ENCODE measurements at places on chromosomes 2 and 18. TPM values are rescaled to one million over a fixed set of nuclear protein-coding genes. Genes with fewer than 3 reads are reported as not detected.

Gene MAP3K19
- not detected for total RNA-seq

Gene FBXO15
- total RNA-seq: 0.49 TPM

Gene FOSL2
- 44.4 TPM for total RNA-seq

Gene PROC
- not detected for total RNA-seq

Gene MREG
- 2.8 TPM for total RNA-seq

Gene PLB1
- 2.7 TPM for total RNA-seq

Gene FABP1
- total RNA-seq: not detected

Gene PKP4
- total RNA-seq: 33.3 TPM

Gene CDH2
- 64.1 TPM for total RNA-seq

Gene CD226
- 0.99 TPM for total RNA-seq

Gene ACYP2
- total RNA-seq: 11.5 TPM

Data from fibroblast of the aortic adventitia (primary cell).